ENCODE measurements at places on chromosomes 1 and 21.

GRCh38 chr1:204114606-204115005, 37.2 kb downstream of the ETNK2 start:
- DNase-seq, result no peak

- peak; percentile 25 for DNase-seq
Observed at GRCh38 chr1:31855038-31855845, 39.4 kb upstream of the SPOCD1 start.

DNA sequence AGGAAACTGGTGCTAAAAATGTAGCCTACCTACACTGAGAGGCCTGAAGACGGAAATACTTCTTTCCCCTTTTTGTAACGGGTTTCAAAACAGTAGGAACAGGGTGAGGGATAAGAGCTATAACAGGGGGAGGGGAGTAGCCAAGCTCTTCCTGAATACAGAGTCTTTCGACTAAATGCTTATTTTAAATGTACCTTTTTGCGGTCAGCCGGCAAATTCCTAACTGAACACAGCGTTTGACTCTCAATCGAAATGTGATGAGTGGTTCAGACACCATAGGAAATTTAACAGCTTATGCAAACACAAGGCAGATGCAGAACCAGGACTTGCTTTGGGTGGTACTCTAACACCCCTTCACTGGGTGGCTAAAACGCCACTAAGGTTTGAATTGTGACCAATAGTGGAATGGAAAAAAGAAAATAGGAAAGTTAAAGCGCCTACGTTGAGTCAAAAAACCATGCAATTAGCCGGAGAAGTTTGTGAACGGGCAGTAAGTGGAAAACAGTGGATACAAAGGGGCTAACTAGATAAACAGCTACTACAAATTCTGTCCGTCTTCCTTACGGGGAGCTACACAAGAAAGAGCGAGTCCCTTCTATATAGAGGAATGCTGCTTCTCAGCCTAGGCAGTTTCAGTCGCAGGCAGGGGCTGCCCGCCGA, 1.7 kb downstream of the EGLN1 start:
- DNase-seq, result peak; percentile 48

GRCh38 chr1:173134800-173135199, 72.3 kb downstream of the TNFSF4 start:
- DNase-seq, result no peak

- no peak for DNase-seq
Observed at GRCh38 chr1:56135864-56136147, 443.6 kb downstream of the PLPP3 start.

GRCh38 chr21:44858291-44858690, 15.2 kb downstream of the PTTG1IP start:
- no peak for DNase-seq

DNA sequence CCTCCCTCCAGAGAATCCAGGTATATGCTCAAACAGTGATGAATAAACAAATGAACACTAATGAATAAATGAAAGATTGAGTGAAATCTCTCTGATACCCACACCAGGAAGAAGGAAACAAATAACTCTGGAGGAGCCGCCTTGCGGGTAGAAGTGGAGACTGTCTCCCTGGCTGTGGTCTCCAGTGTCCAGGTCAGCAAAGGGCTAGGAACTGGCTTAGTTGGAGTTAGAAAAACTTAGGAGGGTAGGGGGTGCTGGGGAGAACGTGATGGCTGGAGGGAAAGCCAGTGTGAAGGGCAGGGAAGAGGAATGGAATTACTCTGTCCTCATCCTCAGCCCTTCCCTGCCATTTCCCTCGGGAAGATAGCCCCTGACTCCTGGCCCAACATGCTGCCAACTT, 537 bp downstream of the RHBDL2 start:
- DNase-seq, result no peak

GRCh38 chr1:54376430-54377039, 29.7 kb downstream of the SSBP3 start:
- no peak for DNase-seq

GRCh38 chr1:67843746-67844145, 10.5 kb upstream of the GNG12 start:
- no peak for DNase-seq

DNA sequence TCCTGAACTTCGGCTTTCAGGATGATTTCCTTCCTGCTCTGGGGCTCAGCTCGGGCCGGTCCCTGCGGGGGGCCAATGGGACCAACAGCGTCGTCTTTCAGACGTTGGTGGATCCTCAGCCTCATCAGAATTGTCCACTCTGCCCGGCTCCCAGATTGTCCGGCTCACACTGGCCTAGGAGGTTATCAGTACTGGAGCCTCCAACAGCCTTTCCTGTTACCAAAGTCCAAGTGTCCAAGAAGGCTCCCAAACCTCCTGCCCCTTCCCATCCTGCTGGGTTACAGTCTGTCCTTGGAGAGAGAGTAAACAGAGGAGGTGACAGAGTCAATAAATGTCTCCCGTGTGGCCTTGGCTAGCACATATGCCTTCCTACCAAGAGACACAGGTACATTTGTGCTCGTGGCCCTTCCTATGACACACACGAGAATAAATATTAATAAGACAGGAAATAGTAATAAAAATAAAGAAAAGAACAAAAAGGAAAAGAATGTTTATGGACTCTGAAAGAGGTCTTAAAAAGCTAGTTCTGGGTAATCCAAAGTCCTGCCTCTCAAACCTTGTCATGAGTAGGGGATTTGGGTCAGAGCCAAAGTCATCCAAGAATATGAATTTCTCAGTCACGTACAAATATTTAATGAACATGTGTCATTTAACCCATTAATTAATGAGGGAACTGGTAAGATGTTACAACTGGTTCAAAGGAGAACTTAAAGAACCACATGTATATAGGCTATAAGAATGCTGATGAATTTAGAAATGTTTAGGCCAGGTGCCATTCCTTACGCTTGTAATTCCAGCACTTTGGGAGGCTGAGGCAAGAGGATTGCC, 80.8 kb upstream of the SLC2A1 start:
- peak; percentile 42 for DNase-seq

DNA sequence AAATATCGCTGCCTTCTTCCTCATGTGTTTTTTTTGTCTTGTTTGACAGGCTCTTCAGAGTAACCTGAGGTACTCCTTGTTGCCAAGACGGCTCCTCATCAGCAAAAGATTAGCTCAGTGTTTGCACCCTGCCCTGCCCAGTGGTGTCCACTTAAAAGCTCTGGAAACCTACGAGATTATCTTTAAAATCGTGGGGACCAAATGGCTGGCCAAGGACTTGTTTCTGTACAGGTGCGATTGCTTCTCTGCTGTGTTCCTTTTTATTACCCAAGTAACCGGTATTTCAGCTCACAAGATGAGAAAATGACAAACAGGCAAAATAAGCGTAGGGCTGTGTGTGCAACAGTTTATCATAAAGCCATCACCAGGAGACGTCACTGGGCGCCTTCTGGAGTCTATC, 42.4 kb downstream of the DOP1B start:
- no peak for DNase-seq

DNA sequence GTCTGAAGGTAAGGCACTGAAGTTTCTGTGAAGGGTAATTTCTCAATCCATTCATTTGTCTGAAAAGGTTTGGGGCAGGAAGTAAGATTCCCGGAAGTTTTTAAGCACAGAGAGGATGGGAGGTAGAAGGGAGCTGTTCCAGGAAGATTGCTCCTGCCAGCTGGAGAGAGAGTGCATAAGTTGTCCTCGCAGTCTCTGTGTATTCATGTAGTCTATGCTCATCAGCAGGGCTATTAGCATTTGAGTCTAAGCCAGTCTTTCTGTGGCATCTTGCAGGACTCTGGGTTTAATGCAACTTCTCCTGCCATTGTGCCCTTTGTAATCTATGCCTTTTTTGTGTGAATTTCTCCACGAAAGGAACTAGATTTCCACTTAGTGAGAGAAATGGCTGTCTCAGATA, 140.8 kb upstream of the FGGY start:
- DNase-seq, result no peak

GRCh38 chr1:169102567-169102966, 3.9 kb upstream of the ATP1B1 start:
- DNase-seq, result peak; percentile 91

All from NCI-H69 (cell line).